ENCODE measurements at places on chromosomes 2 and 18.

GRCh38 chr2:202669841-202670240, 35.1 kb downstream of the FAM117B start:
- no peak for DNase-seq

DNA sequence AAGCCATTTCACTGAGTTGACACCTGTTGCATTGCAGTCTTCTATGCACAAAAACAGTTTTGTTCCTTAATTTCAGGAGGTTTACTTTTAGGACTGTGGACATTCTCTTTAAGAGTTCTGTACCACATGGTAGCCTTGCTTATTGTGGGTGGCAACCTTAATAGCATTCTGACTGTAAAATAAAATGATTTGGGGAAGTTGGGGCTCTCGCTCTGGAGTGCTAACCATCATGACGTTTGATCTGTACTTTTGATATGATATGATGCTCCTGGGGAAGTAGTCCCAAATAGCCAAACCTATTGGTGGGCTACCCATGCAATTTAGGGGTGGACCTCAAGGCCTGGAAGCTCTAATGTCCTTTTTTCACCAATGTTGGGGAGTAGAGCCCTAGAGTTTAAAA, 3.4 kb downstream of the CTLA4 start:
- no peak for DNase-seq

- DNase-seq, result no peak
Measured at GRCh38 chr18:658947-659533, 1.6 kb downstream of the TYMS start.

DNA sequence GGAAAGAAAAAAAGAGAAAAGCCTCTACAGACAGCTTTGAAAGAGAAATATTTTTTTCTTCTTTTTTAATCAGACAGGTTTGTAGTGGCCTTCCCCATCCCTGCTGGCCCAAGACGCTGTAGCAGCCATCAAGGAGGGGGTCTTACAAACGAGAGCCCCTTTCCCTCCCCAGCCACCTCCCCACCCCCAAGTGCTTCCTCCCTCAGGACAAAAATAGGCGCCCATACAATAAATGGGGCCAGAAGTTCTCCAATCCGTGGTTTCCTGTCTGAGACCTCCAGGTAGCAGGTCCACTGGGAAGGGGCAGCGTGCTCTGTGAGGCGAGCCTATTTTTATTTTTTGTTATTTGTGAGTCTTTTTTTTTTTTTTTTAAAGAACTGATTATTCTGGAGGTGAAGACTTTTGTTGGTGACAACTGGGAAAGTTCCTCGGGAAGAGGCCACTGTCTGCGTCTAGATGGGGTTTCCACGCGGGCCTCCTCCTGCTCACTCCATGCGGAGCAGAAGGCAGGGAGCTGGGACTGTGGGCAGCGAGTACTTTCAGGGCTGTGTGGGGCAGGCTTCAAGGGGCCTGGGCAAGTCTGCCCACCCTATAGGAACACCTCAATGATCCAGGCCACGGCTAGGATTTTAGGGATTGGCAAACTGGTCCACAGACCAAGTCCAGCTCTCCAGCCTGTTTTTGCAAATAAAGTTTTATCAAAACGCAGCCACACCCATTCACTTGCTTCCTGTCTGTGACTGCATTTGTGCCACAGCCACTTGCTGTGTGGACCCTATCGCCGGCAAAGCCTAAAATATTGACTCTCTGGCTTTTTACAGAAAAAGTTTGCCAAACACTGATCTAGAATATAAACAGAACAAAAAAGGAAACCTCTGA, 139.6 kb downstream of the CTIF start:
- no peak for DNase-seq

GRCh38 chr2:227228061-227228667, 63.7 kb downstream of the COL4A3 start:
- no peak for DNase-seq
